Heart right ventricle (tissue), 16 donors: ENCODE measurements at places on chromosomes 3 and 15. TPM values are rescaled to one million over a fixed set of nuclear protein-coding genes. Genes with fewer than 3 reads are reported as not detected.

Gene FRMD4B
- 7.8 TPM for polyA plus RNA-seq

Gene PLSCR5
- not detected for polyA plus RNA-seq

- no peak for DNase-seq
Observed at GRCh38 chr3:58038675-58039292, 30.6 kb downstream of the FLNB start.

DNA sequence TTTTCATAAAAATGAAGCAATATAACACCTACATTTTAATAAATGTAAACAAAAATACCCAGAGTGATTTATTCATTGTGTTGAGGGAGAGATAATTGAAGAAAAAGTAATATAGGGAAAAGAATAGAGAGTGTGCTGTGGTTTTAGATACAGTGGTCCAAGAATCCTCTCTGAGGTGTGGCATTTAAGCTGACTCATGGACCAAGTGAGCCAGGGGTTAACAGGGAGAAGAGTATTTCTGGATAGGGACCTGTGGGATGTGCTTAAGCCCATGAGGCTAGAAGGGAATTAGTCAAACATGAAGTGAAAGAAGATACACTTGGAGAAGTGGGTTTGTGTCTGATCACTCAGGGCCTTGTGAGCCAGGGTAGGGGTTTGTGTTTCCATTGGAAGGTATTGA, 680.7 kb upstream of the GRM7 start:
- DNase-seq: no peak

GRCh38 chr15:50128266-50128665, 9.2 kb upstream of the ATP8B4 start:
- peak; percentile 32 for DNase-seq
